ENCODE measurements at places on chromosomes 12 and 14.
A peak's percentile ranks its signal among the peaks of the same experiment; 100 is the strongest.

- DNase-seq: no peak
Measured at GRCh38 chr12:31362115-31362758, 36.3 kb upstream of the SINHCAF start.

GRCh38 chr12:19915392-19916195 lies 452.7 kb upstream of the PDE3A start:
- DNase-seq: no peak

- no peak for DNase-seq
Measured at GRCh38 chr12:3155702-3156370, 78.7 kb downstream of the TSPAN9 start.

DNA sequence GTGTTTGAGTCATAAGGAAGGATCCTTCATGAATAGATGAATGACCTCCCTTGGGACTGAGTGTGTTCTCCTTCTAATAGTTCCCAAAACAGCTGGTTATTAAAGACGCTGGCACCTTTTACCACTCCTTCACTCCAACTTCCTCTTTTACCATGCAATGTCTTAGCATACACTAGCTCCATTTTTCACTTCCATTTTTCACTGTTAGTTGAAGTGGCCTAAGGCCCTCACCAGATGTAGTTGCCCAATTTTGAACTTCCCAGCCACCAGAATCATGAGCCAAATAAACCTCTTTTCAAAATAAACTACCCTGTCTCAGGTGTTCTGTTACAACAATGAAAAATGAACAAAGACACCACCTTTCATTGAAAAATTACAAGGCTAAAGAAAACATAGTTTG lies 64.7 kb downstream of the GPR65 start:
- no peak for DNase-seq

- peak; percentile 50 for DNase-seq
Measured at GRCh38 chr12:121990692-121991603, 30.7 kb upstream of the BCL7A start.

DNA sequence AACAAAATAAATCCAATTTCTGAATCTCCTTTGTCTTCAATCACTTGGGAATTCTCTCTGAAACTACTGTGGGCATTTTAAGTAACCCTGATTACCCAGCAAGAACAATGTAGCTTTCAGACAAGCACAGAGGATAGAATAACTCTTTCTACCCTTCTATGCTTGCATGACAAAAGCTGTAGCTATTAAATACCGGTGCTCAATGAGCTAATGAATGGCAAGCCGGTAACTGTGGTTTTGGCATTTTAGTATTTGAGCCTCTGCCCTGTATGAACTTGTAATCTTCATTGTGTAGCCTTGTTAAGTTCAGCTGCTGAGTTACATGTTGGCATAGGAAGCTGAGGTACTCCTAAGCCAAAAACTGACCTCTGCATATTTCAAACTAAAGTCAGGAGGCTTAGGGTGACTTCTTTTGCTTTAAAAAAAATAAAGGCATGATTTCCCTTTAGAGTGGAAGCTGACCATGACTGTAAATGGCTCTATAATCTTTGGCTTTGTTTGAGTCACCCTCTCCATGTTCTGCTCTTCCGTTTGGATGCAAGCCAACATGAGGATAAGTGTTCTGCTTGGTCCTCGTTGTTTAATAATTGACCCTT lies 171.0 kb upstream of the HIF1A start:
- no peak for DNase-seq

DNA sequence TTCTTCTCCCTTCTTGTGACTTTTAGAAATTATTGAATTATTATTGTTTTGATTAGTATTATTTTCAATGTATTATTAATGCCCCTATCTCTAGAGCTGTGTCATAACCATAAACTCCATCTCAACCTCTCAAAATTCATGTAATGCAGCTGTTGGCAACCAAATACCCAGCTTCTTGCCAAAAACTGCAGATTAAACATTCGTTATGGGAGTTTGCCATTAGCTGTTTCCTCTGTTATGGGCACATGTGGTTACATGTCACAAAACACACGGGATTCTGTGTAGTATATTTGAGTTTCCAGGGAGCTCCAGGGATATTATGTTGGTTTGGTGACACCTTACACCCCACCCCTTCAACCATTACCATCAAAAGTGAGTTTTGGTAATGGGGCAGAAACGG lies 2.8 kb upstream of the ALX1 start:
- no peak for DNase-seq

DNA sequence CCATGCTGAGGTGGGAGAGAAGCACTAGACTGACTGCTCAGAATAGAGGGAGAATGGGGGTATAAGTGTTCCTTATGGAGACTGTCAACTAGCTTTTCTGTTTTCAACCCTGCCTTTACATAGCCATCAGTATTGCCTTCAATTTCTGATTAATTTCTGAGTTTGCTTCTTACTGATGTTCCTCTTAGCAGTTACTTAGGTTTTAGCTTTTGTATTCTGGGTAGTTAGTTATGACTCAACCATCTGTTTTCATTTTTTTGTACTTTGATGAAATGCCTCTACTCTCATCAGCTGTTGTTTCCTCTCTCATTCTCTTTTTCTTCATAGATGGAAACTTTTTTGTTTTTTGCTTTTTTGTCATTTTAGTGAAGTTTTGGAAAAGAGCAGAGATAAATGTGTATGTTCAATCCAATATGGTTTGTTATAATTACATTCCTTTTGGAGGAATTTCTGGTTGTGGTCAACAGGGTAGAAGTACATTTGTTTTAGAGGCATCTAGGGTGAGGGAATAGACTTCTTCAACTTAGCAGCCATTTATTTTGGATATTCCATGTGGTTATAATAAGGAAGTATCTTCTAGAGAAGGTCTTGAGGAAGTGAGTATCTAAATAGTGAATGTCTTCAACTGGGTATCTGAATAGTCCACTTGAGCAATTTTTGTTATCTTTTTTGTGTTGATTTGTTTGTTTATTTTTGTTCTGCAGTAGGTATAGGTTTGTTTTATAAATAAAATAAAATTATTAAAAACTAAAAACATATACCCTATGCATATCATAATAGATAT lies 29.6 kb downstream of the PMCH start:
- no peak for DNase-seq

GRCh38 chr14:73943083-73943482 lies 6.8 kb downstream of the FAM161B start:
- no peak for DNase-seq

DNA sequence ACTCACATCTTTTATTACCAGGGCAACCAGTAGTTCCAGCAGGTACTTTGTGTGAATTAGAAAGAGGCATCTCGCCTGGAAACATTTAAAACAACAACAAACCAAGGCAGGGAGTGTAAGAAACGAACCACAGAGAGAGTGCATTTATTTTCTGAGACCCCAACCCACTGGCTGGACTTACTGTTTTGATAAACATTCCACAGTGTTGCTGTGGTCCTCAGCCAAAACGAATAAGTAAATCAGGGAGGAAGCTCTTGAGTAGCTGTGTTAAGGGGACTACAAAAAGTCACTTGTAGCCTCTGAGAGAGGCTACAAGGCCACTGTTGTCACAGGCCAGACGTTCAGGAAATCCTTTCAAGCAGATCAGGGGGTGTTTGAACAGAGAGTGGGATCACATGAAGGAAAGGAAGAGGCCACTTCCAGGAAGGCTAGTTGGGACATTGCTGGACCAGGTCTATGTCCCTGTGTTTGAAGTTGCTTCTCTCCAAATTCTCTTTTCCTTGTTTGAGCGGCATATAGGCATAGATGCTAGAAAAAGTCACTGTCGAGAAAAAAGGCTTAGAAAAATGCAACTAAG lies 33.8 kb downstream of the DMAC2L start:
- no peak for DNase-seq

DNA sequence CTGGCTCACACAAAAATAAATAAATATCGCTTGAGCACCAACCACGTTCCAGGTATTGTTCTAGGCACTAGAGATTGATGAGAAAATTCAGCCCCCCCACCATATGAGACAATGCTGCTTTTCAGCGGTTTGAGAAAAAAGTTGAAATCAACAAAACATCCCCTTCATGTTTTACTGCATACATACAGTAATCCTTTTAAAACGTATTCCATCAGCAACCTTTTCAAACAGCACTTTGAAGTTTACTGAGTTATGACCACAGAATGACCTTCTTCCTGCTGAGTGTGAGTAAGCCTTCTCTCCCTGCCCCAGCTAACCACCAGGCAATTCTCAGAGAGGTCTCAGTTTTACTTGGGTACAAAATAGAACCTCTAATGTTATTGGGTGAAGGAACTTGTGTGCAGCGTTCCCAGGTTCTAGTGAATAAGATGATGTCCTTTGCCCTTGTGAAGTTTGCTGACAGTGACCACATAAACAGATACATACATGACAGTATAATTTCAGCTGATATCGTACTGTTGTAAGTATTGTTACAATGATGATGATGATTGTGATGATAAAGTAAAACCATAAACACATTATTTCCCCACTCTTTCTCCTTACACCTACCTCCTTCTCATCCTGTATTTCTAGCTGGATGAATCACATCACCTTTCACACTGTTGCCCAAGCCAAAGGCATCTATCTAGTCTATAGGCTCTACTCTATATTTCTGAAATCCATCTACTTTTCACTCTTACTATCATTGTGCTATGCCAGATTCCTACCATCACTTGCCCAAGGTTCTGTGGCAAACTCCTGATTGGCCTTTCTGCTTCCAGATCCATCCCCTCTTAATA lies 124.4 kb upstream of the KRR1 start:
- no peak for DNase-seq

- no peak for DNase-seq
Measured at GRCh38 chr12:11559626-11560340, 89.7 kb upstream of the ETV6 start.

- no peak for DNase-seq
Measured at GRCh38 chr14:31003284-31003683, 22.2 kb upstream of the AP4S1 start.
